Activated naive CD4-positive, alpha-beta T cell treated with anti-CD3 and anti-CD28 coated beads, Interleukin-2, amount 10 ng/mL, durations not matched to agents 5 hours and 36 hours (primary cell): ENCODE measurements at places on chromosomes 1 and 21. TPM values are rescaled to one million over a fixed set of nuclear protein-coding genes. Genes with fewer than 3 reads are reported as not detected.

CBS gene
- total RNA-seq: 30.4 TPM

OR4F16 gene
- total RNA-seq: not detected

SNX7 gene
- total RNA-seq: not detected

PAQR6 gene
- total RNA-seq: 4.7 TPM

NGF gene
- not detected for total RNA-seq

C1orf185 gene
- not detected for total RNA-seq

RIPK4 gene
- not detected for total RNA-seq

TRIM17 gene
- 1.3 TPM for total RNA-seq

SLFNL1 gene
- 0.20 TPM for total RNA-seq

KRTAP13-2 gene
- not detected for total RNA-seq

NPHS2 gene
- total RNA-seq: not detected

TTC24 gene
- 1.9 TPM for total RNA-seq

S100A14 gene
- not detected for total RNA-seq

DPT gene
- total RNA-seq: not detected

CELA3B gene
- not detected for total RNA-seq

PPP1R8 gene
- 47.4 TPM for total RNA-seq

XKR8 gene
- 10.2 TPM for total RNA-seq

HRNR gene
- not detected for total RNA-seq

CAMK2N1 gene
- 1.1 TPM for total RNA-seq

FCRLA gene
- total RNA-seq: not detected

FAM229A gene
- 11.4 TPM for total RNA-seq

INAVA gene
- not detected for total RNA-seq

ABCA4 gene
- not detected for total RNA-seq

CNN3 gene
- total RNA-seq: 7.8 TPM

SLC45A3 gene
- total RNA-seq: 0.05 TPM

HES3 gene
- not detected for total RNA-seq

ZYG11A gene
- total RNA-seq: 0.05 TPM

NBPF1 gene
- 2.6 TPM for total RNA-seq

CAMSAP2 gene
- 1.0 TPM for total RNA-seq

RGS4 gene
- total RNA-seq: not detected

TMEM51 gene
- total RNA-seq: 0.26 TPM

RCOR3 gene
- total RNA-seq: 54.6 TPM

LRRC7 gene
- not detected for total RNA-seq

SPATA1 gene
- total RNA-seq: 3.5 TPM

DMAP1 gene
- total RNA-seq: 47.3 TPM

BTBD8 gene
- 2.4 TPM for total RNA-seq

SERTAD4 gene
- not detected for total RNA-seq

PFKL gene
- total RNA-seq: 192 TPM

SYPL2 gene
- not detected for total RNA-seq

LCE1D gene
- not detected for total RNA-seq

IRF2BP2 gene
- total RNA-seq: 112 TPM

OPRD1 gene
- not detected for total RNA-seq

C1orf74 gene
- total RNA-seq: 1.5 TPM

TFAP2E gene
- 0.70 TPM for total RNA-seq

RNF186 gene
- not detected for total RNA-seq

LEPR gene
- total RNA-seq: 1.7 TPM

RSPH1 gene
- not detected for total RNA-seq

CFAP45 gene
- 0.91 TPM for total RNA-seq

ETNK2 gene
- total RNA-seq: 0.23 TPM

TENT5C gene
- total RNA-seq: 22.2 TPM
